ENCODE measurements at places on chromosomes 2 and 18.

- DNase-seq, result no peak
Observed at GRCh38 chr2:54740333-54740732, 16.9 kb downstream of the EML6 start.

DNA sequence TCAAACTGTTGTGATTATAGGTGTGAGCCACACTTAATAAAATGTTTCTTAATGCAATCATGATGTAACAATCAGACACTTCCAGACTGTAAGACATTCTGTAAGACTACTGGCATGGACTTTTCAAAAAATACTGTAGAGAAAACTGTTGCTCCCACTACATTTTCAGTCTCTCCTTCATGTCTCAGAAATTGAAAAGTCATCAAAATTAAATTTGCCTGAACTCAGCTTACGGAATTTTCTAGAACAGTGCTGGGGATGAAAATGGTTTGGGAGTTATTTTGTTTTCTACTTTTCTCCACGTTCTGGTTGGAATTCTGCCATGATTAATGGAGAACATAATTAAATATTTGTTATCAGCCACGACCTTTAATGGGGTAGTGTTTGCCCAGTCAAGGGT, 26.8 kb upstream of the TACR1 start:
- DNase-seq, result no peak

GRCh38 chr2:191646163-191646902, 31.6 kb upstream of the NABP1 start:
- no peak for DNase-seq

GRCh38 chr2:224038830-224039079, 331 bp downstream of the SERPINE2 start:
- no peak for DNase-seq

DNA sequence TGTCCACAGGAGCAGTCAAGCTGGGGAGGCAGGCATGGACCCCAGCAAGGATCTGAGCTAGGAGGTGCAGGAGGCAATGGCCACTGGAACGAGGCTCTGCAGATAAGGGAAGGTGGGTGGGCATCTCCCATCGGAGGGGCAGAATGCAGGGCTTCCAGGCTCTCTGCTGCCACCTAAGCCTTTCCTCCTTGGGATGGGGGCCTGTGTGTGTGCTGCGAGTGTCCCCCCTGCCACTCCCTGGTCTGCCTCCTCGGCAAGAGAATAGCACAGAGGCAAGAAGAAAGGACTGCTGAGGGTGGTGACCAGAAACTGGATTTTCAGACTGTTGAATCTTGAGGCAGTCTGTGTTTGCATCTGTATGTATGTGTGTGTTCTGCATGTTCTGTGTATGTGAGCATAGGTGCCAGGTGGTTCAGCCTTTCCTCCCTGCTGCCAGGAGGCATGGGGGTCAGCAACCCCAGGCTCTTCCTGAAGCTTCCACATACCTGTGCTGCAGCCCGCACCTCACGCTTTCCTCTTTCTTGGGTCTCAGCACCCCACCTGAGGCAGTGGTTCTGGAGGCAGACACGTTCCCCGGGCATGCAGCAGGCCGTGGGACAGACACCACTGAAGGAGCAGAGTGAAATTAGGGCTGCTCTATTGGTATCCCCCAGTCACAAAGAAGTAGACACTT, 86.7 kb downstream of the EPAS1 start:
- DNase-seq, result no peak

DNA sequence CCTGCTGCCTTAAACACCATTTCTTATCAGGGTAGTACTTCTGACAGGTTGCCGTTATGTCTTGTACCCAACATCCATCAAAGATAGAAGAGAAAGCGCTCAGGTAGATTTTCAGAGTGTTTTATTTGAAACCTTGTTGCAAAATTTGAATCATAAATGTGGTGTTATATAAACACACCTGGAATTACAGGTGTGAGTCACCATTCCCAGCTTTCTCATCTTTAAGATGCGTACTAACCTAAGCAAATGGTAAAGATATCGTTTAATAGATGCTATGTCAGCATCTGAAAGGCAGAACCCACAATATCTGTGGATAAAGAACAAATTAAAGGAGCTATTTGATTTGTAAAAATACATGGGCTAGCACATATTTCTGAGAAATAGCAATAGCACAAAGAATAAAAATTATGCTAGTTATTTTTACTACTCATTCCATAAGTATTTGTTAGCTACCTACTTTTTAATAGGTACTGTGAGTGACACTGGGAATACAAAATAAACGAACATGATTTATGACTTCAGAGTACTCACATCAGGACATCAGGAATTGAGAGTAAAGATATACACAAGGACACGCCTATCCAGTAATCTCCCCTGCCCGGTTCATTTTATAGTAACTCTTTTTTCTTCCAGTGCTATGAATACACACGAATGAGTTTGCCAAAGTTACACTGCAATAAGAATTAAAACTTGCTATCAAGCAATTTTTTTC, 193.8 kb downstream of the RBM43 start:
- no peak for DNase-seq
